NCI-H774 (cell line): ENCODE measurements at places on chromosomes 2 and 18.

DNA sequence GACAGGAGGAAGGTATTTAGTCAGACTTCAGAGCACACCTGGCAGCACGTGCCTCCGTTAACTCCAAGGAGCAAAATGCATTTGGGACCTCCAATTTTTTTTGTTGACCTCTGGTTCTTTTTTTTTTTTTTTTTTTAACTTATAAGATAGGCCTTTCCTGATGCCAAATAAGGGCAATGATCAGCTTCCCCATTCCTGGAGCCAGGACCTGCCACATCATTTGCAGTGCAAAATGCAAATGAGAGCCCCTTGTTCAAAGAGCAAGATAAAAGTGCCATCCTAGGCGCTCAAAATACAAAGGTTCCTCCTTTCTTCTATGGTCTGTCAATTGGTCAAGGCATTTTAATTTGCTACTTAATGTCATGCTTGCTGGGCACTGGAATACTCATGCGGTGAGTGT lies 133.2 kb upstream of the REV1 start:
- no peak for DNase-seq

GRCh38 chr18:58105206-58105887 lies 61.3 kb downstream of the NEDD4L start:
- DNase-seq = no peak

- DNase-seq = no peak
Measured at GRCh38 chr2:69973335-69973735, 11.9 kb upstream of the ASPRV1 start.

DNA sequence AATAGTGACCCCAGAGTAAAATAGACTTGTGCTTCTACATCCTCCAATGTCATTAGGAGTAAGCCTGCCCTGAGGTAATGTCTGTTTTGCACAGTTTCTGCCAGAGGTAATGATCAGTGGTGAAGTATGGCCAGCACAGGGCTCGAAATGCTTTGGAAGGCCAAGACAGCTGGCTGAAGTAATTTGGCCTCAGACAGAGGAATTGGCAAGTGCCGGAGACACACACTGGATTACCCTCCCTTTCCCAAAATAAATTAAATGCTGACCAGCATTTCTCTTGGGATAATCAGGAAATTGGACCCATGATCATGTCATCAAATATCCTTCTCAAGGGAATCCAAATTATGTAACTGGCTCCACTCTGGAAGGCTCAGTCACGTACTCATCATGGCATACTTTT lies 379.0 kb upstream of the CHST9 start:
- no peak for DNase-seq

GRCh38 chr18:8928847-8929780 lies 173.4 kb upstream of the NDUFV2 start:
- no peak for DNase-seq

DNA sequence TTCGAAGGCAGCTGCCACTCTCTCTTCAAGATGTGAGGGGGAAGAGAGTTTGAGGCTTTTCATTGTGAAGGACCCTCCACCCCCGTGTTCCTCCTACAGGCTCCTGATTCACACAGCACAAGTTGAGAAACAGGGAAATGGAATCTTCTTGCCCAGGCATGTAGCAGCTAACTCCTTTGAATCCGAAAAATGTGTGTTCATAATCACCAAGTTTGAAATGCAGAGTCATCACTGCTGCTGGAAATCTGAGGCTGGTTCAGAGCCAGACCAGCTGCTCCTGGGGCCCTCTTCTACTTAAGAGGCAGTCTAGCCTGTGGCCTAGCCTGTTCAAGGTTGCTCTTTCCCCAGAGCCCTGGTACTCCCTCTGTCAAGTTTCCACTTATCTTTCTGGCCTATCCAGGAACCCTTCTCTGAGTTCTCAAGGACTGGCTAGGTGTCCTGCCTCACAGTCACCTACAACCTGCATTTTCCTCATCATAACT lies 166.4 kb downstream of the TMEM247 start:
- no peak for DNase-seq

DNA sequence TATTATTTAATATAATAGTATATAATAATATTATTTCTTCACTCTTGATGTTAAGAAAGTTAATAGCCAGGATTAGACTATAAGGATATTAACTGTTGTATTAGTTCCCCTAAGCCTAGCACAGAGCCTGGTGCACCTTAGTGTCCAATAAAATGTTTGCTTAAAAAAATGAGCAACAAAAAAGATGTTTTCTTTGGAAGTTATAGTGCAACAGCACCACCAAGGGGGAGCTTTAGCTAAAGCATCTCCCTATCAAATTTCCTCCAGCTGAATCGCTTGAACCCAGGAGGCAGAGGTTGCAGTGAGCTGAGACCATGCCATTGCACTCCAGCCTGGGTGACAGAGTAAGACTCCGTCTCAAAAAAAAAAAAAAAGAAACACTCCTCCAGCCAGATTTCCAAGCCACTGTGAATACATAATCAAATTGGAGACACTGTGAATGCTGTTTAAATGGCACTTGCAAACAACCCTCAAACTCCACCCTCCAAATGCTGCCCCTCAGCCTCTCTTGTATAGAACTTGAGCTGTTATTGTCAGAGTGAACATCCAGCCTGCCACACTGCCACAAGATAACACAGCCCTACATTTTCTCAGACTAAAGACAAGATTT lies 221.9 kb downstream of the DYM start:
- DNase-seq = no peak

DNA sequence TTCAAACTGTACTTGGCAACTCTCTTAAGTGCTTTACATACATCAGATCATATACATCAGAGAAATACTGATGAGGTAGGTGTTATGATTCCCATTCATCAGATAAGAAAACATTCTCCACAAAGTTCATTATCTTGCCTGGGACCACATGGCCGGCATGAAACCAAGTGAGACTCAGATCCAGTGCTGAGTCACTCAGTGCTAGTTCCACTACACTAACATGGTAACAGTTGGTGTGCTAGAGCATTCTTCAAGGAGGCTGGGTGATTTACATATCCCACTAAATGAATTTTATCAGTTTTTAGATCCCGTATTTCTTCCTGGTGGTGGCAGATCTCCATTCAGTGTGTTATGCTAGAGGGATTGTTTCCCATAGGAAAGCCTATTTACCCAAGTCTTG lies 772.0 kb downstream of the CNTNAP5 start:
- no peak for DNase-seq

- DNase-seq = no peak
Measured at GRCh38 chr2:128495996-128496547, 177.4 kb upstream of the HS6ST1 start.

DNA sequence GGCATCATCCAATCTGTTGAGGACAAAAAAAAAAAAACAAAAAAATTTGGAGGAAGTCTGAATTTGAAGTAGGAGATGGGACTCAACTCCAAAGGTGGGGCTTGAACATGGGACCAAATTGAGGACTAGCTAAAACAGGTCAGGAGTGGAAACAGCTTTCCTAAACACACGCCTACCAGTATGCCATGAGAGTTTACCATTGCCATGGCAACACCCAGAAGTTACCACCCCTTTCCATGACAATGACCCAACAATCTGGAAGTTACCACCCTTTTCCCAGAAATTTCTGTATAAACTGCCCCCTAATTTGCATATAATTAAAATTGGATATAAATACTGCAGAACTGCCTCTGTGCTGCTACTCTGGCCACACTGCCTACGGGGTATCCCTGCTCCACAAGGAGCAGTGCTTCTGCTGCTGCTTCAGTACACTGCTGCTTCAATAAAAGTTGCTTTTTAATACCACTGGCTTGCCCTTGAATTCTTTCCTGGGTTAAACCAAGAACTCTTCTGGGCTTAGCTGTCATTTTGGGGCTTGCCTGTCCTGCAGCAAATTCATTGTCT lies 73.3 kb upstream of the FSIP2 start:
- DNase-seq = no peak

DNA sequence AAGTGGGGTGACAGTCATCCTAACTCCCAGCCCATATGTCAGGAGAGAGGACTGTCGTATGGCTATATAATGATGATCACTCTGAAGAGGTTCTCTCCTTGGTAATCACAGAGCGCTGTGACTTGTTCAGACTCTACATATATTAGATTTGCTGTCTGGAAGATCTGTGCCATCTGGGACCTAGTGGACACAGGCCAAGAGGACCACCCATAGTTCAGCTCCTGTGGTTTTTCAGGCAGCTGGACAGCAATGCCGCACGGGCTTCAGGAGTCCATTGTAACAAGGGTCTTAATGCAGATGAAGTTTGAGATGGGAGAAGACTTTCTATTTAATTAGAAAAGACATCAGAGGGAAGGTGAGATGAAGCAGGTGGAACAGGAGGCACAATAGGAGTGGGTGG lies 40.1 kb upstream of the EPHA4 start:
- DNase-seq = no peak

- no peak for DNase-seq
Measured at GRCh38 chr2:10392951-10393639, 55.0 kb downstream of the ODC1 start.

DNA sequence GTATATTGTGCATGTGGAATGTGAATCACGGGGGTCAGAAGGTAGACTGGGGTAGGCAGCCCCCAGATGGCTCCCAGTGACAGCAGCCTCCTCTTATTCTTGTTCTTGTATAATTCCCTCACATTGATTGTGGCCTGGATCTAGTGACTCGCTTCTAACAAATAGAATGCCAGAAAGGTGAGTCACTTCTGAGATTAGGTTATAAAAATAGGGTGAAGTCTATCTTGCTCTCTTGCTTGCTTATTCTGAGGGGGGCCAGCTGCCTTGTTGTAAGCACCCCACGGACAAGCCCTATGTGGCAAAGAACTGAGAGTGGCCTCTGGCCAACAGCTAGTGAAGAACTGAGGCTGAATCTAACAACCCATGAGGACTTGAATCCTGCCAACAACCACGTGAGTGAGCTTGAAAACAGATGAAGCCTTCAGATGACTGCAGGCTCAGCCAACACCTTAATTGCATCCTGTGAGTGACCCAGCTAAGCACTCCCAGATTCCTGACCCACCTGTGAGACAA lies 15.6 kb upstream of the RMND5A start:
- DNase-seq = no peak

GRCh38 chr2:65420712-65421431 lies 11.5 kb downstream of the SPRED2 start:
- DNase-seq = no peak

- no peak for DNase-seq
Measured at GRCh38 chr2:22904126-22904684, 480.8 kb upstream of the KLHL29 start.

DNA sequence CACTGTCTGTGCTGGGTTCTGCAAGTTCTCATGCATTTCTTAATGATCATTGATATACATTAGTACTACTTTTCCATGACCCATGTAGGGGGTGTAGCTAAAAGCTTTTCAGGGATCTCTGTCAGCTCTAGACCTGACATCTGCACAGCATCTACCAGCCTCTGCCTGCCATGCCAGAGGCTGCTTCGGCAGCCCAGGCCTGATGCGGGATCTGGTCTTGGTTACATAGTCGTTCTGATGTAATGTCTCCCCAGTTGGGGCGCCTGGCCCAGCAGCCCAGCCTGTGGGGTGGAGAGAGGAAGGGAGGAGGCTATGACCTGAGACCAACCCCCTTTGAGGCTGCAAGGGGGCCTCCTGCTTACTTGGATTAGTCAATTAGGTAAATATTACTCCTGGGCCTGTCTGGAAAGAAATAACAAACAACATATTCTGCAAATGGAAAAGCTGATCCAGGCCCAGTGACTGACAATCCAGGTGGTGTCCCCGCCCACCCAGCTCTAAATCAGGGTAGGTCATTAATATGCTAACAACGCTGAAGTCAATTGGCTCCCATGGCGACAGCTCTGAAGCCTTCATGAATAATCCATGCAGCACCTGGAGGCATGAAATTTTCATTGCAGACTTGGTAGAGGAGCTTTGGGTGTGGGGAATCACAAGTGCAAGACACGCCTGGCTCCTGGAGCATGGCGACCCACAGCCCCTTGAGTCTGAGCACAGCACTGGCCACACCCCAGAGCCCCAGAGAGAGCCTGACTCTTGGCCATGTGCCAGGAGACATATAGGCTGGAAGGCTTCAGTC lies 575.3 kb downstream of the CMPK2 start:
- DNase-seq = peak; percentile 11

DNA sequence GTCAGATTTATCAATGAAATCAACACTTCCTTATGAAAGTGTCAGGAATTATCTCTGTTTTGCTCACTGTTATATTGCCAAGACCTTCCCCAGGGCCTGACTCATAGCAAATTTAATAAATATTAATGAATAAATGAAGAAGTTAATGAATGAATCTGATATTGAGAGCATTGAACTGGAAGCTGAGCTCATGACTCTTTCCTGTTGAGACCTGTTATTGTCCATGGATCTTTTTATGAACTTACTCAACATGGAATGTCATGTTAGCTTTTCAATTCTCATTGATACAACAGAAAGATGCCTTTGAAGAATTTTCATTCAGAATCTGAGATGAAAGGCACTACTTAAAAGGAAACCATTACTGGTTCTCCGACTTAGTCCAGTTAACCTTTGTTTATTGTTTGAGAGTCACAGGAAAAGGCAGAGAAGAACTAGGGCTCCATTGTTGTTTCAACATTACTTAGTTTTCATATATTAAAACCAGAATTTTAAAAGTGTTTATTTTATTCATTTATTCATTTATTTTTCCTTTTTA lies 90.4 kb upstream of the UNC80 start:
- DNase-seq = no peak

DNA sequence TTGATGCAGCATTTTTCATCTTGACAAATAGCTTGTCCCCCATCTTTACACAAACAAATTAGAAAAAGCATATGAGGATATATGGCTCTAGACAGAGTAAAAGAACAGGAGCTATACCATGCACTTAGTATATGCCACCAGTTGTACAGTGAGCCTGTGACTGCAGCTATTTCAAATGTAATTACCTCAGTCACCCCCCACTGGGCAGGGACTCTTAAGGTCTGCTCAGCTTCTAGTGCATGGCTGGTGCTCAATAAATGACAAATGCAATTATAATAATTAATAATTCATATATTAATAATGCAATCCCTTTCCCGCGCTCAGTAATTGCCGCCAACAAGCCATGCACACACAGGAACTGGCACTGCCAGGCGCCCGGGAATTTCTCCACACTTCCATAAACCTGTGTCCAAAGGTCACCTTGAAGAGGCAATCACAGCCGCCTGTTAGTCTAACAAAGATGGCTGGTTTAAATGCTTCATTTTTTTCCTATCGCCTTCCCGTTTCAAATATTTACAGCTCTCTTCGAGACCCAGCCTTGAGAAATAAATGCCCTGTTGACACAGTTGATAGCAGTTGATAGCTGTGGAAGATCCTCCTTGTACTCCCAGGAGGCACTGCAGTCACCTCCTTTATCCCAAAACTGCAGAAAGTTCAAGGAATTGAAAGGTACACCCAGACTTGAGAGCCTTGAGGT lies 156.6 kb downstream of the INO80D start:
- no peak for DNase-seq

GRCh38 chr2:21759819-21760218 lies 636.1 kb downstream of the TDRD15 start:
- DNase-seq = no peak

DNA sequence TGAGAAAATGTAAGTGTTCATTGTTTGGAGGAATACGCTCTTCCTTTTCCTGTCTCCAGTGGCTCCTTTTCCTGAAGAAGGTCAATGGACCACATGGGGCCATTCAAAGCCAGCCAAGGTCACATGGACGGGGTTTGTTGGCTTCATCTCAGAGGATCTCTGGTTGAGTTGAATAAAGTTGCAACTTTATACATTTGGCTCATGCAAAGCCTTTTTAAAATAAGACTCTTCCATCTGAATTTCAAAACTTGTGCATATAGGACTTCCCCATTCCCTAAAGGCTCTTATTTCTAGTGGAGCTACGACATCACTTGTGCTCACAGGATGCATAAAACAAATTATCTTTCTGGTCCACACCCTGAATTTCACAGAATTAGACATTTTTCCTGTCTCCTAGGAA lies 235.5 kb downstream of the CMPK2 start:
- DNase-seq = no peak
